ENCODE measurements at places on chromosomes 2 and 18.

DNA sequence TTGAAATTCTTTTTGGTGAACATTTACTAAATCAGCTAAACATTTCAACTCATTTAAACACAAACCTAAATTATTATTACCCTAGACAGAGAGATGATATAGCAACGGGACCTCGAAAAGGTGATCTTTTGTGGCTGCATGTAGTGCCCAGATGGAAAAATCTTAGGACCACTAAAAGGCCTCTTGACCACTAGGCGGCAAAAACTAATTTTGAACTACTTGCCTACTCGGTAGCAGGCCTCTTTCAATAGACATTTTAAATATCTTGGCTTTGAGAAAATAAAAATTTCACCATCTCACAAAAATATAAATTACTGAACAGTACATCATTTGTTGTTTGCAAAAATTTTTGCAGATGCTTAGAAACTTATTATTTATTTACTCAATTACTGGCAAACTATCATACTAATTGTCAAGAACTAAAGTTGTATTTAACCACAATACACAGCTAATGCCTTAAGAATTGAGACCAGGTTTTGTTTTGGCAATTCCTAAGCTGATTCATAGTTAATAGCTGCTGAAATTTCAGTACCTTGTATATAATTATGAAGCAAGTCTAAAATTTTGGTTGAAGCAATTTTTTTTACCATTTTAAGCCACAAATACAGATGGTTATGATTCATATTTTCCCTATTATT is 9.4 kb downstream of the COL3A1 start:
- no peak for DNase-seq

DNA sequence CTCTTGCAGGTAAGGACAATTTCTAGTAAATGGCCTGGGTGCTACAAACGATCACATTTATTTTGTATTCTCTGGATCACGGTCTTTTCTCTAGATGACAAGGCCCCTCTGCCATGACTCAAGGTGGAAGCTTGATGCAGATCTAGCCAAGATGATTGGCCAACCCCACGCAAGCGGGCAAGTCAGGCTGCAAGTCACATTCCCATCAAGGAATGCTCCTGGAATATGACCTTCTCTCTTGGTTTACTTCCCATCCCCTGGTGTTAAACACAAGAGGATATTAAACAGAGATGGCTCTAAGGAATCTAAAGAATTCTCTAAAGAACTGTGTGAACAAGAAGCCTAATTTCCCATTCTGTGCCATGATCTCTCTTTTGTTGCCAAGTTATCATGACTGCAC is 97.3 kb upstream of the SERPINE2 start:
- no peak for DNase-seq

DNA sequence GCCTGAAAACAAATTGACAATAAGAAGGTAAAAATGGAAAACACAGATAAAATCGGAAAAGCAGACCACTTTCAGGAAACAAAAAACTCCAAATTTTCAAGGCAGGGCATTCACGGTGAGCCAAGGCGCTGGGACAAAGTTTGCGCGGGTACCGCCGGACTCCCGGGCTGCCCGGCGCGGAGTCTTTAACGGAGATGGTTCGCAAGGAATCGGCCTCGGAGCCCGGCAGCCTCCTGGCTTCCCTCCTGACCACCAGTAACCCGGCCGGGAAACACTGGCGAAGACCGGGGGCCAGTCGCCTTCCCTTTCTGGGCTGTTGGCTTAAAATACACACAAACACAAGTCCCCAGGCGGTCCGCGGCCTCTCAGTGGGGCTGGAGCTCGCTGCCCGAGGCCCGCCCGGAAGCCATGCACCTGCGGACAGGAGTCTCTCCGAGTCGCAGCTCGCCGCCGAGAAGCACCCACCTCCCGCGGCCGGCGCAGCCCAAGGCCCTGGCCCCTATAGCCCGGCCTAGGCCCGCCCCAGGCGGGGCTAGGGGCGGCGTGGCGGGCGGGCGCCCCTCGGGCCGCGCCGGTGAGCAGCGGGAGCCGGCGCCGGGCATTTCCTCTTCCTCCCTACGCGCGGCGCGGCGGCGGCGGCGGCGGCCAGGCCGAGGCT is 622 bp upstream of the KCMF1 start:
- DNase-seq = peak; percentile 56

- no peak for DNase-seq
Observed at GRCh38 chr2:219408204-219408603, 10.0 kb upstream of the DES start.

- no peak for DNase-seq
Observed at GRCh38 chr2:180122874-180123273, 115.8 kb upstream of the CWC22 start.

DNA sequence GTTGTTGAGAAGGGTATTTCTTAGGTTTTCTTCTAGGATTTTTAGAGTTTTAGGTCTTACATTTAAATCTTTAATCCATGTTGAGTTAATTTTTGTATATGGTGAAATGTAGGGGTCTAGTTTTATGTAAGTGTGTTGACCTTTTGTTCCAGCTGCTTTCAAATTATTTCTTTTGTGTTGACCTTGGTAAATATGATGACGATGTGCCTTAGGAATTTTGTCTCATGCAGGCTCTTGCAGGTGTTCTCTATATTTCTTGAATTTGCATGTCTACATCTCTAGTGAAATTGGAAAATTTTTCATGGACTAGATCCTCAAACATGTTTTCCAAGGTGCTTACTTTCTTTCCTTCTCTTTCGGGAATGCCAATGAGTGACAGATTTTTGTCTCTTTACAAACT is 1609.3 kb upstream of the ZEB2 start:
- no peak for DNase-seq

GRCh38 chr2:192155511-192156118 is 39.1 kb downstream of the TMEFF2 start:
- DNase-seq = no peak

GRCh38 chr2:61100801-61101200 is 35.1 kb downstream of the SANBR start:
- DNase-seq = no peak

DNA sequence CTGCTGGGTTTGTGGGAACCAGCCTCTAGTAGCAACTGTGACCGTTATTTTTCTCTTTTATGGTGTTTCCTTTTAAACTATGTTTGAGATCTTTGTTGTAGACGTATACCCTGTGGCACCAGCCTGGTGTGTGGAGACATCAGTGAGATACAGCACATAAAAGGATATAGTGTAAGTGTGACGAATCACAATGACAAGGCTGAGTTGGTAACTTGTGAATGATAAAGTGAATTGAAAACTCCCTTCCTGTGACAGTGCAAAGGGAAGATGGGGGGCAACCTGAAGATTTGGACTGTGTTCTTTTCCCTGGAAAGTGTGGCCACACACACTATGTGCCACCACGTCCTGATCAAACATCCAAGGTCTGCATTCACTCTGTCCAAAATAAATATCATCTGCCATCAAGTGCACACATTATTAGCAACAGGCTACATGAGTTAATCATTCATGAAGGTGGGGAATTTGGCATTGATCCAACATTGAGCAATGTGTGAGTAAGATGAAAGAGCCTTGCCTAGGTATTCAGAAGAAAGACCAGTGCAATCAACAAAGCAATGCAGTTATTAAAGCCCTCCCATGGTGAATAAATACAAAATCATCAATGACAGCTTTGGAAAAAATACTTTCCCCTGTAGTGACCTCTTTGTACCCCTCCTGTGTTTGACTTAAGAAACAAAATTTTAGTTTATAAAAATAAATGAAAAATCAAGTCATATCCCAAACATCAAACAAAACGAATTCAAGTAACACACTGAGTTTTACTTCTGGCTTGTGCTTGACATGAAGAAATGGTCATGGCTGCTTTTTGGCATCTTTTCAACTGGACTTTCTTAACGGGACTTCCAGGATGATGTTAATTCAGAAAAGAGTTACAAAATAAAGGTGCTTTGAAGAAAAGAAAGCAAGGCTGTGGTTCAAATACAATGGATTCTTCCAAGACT is 1280.5 kb upstream of the ZEB2 start:
- DNase-seq = no peak

DNA sequence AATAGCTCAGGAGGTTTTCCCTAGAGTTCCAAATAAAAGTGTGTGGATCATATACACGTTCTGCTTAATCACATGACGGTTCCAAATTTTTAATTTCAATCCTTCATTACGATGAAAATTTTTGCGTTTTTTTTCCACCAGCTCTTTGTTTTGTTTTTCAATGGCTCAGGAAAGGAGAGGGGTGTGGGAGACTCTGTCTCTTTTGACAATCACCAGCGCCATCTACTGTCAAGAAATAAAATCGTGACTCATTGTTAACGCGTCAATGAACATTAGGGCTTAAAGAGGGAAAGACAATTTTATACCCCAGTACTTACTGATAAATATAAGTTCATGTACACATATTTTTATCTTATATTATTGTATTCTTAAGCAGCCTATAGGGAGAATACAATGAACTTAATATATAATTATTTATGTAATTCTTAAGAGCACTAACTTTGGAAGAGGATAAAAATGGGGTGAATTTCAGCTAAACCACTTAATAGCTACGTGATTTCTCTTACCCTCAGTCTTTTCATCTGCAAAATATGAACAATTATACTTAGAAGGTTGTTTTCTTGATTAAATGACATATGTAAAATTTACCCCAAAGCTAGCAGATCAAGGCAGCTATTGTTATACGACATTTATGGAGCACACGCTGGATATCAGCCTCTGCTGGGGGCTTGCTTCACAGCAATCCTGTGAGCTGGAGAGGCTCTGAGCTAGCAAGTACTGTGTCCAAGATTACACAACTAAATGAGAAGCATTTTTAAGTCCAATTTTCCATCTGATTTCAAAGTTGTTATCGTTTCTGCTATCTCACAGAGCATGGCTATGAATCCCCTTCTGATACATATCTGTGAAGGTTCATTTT is 47.4 kb upstream of the RMDN2 start:
- no peak for DNase-seq

DNA sequence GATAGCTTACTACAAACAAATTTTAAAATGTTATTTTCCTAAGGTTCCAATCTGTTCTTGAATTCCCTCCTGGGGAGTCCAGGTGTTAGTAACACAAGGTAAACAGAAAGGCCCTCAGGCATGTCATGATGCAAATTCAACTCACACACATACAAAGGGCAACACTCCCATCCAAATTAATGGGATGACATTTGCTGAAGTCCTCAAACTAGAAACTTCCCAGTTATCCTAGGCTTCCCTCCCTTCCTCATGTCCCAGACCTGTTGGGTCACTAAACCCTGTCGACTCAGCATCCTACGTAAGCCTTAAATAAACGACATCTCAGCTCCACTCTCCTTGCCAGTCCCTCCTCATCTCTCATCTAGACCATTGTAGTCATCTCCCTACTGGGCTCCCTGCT is 85.1 kb downstream of the GREB1L start:
- DNase-seq = no peak

- peak; percentile 5 for DNase-seq
Observed at GRCh38 chr2:180124273-180125139, 117.4 kb upstream of the CWC22 start.

DNA sequence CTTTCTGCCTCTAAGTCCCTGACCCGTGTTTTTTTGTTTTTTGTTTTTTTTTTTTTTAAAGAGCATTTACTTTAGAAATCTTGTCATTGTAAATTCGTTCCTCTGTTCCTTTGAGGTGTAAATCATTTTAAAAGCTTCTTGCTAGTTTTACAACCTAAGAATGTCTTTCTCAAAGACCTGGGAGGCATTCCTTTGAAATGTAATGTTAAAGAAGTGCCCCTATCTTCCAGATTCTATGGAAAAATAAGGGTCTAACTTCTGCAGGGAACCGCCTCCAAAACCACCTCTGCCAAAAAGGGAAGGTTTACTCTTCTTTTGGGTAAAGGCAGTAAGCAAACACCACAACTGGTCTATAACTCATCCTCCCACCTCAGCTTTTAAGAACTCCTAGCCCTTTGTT is 259.6 kb upstream of the ZNF804A start:
- no peak for DNase-seq

- DNase-seq = no peak
Observed at GRCh38 chr2:176104316-176105077, 2.6 kb upstream of the HOXD11 start.

- no peak for DNase-seq
Observed at GRCh38 chr2:227891673-227892072, 20.2 kb downstream of the DAW1 start.

- DNase-seq = no peak
Observed at GRCh38 chr2:45182667-45183295, 173.5 kb upstream of the SIX2 start.

- DNase-seq = no peak
Observed at GRCh38 chr2:86807468-86808275, 17.0 kb upstream of the CD8A start.

- DNase-seq = no peak
Observed at GRCh38 chr2:70984228-70984575, 5.8 kb downstream of the ANKRD53 start.

- no peak for DNase-seq
Observed at GRCh38 chr2:226828191-226828590, 7.7 kb upstream of the RHBDD1 start.

DNA sequence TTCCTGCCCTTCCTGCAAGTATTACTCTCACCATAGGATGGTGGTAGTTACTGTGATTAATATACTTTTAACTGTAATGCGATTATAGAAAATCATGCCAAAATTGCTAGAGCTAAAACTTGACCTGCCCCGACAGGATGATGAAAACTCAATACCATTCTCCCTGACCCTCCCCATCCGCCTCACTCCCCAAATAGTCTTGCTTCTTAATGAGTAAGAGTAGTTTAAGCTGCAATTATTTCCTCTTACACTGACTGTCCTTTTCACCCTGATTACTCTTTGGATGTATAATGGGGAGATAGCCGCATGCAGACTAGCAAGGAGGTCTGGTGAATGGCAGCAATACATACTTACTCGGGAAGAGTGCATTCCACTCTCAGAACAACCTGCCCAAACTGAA is 269.6 kb upstream of the SIX3 start:
- DNase-seq = no peak

DNA sequence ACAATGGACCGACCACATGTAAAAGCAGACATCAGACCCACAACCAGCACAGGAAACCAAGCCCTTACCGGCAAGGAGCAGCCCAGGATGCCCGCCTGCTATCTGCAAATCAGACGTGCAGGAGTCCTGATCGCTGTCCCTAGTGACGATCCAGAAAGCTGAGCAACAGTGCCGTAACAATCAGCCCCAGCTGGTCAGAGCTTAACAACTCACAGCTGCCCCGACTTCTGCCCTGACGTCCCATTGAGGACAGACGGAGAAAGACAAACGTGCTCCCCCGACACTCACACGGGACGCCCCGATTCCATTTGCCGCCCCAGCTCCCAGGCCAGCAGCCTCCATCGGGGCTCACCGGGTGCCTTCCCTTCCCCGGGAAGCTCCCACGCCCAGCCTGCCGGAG is 39.8 kb upstream of the PXDN start:
- no peak for DNase-seq

GRCh38 chr18:69599377-69599776 is 198.7 kb downstream of the DOK6 start:
- DNase-seq = no peak

- DNase-seq = peak; percentile 56
Observed at GRCh38 chr2:180980106-180980942, at the start of gene UBE2E3. TSS of gene UBE2E3 (plus strand) at chr2:180980605. CDS start at chr2:180982043, 1,438 bp downstream.

DNA sequence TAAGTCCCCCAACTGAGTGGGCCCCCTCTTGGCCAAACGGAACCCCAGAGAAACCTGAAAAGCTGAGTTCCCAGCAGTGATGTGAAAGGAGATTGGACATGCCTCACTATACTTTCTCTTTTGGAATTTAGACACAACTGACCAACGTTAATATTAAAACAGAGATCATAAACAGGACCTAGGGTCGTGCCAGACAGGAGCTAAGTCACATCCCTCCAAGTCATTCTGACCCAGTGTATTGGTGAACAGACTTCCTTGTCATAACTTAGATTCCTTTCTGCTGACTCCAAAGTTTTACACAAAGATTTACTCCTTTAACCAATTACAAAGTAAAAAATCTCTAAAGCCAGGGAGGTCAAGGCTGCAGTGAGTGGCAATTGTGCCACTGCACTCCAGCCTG is 46.9 kb downstream of the UXS1 start:
- DNase-seq = no peak

- DNase-seq = no peak
Observed at GRCh38 chr18:10432781-10433180, 21.7 kb upstream of the APCDD1 start.

All from GM12891 (cell line).